ENCODE measurements at places on chromosomes 3 and 15. TPM values are rescaled to one million over a fixed set of nuclear protein-coding genes. Genes with fewer than 3 reads are reported as not detected.

- no peak for DNase-seq
Observed at GRCh38 chr3:140636406-140637138, 41.3 kb upstream of the TRIM42 start.

GRCh38 chr3:171068658-171069057 is 42.1 kb upstream of the SLC2A2 start:
- DNase-seq = no peak

GRCh38 chr3:182393830-182394367 is 399.4 kb upstream of the ATP11B start:
- DNase-seq = no peak

DNA sequence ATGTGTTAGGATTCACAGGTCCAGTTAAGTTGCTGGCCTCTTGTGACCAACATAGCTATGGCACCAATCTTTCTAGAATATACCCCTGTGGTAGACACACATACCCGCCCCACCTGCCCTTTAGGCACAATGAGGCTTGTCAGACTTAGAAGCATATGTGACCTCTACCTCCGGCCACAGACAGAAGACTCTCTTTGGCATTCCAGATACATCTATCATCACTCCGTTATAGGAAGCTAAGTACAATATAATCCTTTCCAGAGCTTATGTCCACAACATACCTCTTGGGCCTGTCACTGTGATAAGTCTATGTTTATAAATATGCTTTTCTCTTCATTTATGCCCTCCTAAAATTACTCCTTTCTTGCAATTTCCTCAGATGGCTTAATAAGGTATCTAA is 39.8 kb downstream of the CD47 start:
- no peak for DNase-seq

DNA sequence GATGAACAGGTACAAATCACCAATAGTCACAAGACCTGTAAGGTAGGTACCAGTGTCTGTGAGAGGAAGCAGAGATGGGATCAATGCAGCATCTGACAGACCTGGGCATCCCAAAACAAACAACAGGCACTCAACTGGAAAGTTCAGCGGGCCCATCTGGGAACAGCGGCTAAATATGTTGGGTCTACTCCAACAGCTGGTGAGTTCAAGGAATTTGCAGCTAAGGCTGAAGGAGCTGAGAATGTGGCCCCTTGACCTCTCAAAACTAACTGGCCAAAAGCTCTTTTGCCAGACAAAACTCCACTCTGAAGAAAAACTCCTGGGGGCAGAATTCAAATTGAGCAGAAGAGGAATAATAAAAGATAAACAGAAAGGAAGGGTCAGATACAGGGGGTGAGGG is 24.4 kb downstream of the AVEN start:
- no peak for DNase-seq

DNA sequence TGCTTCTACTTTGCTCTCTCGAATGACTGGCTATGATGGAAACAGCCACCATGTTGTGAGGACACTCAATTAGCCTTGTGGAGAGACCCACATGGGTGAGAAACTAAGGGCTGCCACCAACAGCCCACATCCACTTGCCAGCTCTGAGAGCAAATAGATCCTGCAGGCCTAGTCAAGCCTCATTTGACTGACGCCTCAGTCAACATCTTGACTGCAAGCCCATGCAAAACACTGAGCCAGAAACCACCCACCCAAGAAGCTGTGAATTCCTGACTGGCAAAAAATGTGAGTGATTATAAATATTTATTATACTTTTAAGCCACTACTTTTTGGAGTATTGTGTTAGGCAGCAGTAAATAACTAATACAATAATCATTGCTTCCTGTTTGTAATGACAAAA is 58.4 kb downstream of the NOX5 start:
- DNase-seq = no peak

DNA sequence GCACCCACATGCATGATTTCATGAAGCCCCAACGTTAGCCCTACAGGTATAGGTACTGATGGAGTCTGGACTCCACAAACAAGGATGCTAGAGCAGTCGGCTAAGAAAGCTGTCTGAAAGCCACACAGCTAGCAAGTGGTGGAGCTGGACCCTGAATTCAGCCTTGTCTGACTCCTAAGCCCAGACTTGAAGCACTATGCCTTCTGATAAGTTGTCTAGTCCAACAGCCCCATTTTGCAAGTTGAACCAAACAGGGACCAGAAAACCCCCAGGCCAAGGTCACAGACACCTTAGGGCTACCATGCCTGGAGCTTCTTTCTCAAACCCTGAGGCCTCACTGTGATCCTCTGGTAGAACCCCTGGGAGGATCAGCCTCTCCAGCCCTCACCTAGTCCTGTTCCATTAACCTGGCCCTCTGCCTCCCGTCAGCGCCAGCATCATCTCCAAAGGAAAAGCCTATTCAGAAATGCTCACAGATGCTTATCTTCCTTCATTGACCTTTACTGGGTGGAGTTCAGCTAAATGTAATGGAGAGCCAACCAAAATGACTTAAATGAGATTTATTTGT is 1.7 kb upstream of the SLCO2A1 start:
- DNase-seq = no peak

DNA sequence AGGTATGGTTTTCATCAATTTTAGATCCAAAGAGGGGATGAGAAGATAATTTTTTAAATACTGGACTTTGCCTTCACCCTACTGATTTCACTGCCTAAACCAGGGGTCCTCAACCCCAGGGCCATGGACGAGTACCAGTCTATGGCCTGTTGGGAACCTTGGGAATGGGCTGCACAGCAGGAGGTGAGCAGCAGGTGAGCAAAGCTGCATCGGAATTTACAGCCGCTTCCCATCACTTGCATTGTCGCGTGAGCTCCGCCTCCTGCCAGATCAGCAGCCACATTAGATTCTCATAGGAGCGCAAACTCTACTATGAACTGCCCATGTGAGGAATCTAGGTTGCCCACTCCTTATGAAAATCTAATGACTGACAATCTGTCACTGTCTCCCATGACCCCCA is 76.3 kb upstream of the TTBK2 start:
- DNase-seq = no peak

DNA sequence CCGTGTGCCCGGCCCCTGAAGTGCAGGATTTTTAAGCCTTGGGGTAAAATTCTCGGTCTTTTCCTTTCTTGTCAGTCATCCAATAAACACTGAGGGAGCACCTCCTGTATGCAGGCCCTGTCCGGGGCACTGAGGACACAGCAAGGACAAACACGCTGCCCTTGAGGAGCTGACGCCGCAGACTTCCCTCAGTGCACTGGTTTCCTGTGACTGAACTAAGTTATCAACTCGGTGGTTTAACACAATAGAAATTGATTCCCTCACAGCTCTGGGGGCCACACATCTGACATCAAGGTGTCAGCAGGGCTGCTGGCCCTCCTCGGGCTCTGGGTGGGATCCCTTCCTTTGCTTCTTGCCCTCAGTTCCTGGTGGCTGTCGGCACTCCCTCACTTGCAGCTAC is 65.1 kb downstream of the ZNF445 start:
- no peak for DNase-seq

Gene CCRL2
- 6.4 TPM for total RNA-seq
